Thymus (tissue), 14 donors: ENCODE measurements at places on chromosomes 7 and 10. TPM values are rescaled to one million over a fixed set of nuclear protein-coding genes. Genes with fewer than 3 reads are reported as not detected.

Gene UCN3
- 0.19 TPM for total RNA-seq

Gene LIPN
- total RNA-seq, result 0.09 TPM

DNA sequence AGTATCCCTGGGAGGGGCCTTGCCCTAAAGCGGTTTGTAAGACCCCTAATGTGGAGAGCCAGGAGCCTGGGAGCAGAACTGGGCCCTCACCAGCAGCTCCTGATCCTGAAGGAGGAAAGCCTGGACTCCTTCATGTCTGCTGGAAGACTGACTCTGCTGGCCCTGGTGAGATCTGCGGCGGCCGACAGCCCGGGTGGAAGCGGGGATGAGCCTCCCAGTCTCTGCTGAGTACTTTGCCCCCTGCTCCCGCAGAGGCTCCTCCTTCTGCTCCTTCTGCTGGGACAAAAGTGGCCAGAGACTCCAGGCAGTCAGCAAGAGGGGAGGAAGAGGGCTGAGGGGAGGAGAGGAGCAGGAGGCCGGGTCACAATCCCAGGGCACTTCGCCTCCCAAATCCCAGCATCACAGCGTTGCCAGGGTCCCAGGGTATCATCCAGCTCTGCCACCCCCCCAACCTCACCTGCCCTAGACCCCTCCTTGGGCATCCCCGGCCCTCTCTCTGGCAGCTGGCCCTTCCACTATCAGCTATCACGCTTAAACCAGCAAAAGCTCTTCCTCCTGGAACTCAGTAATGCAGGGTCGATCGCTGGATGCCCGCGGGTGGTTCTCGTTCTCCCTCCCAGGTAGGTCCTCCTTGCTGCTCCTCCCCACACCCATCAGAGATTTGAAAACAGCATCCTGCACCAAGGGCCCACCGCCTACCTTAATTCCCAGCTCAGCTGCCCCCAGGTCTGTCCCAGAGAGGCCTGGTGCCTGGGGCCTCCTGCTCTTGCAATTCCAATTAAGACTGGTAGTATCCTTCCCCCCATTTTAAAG, 7.9 kb downstream of the TBATA start:
- no peak overlapping the region for H3K27ac ChIP-seq
- H3K4me1 ChIP-seq, result peaks cover 5% of the 10 kb centered on the region
- H3K27me3 ChIP-seq, result no peaks in the 10 kb centered on the region
- H3K4me3 ChIP-seq, result no peak overlapping the region
- DNase-seq, result no peak
- no peaks in the 10 kb centered on the region for H3K36me3 ChIP-seq

GRCh38 chr7:94632338-94633013, 23.5 kb downstream of the SGCE start:
- H3K36me3 ChIP-seq, result no peaks in the 10 kb centered on the region
- no peak overlapping the region for H3K27ac ChIP-seq
- no peaks in the 10 kb centered on the region for H3K27me3 ChIP-seq
- DNase-seq, result no peak
- no peaks in the 10 kb centered on the region for H3K4me1 ChIP-seq

- DNase-seq, result no peak
- H3K4me3 ChIP-seq, result no peak overlapping the region
- no peaks in the 10 kb centered on the region for H3K36me3 ChIP-seq
- H3K27me3 ChIP-seq, result no peaks in the 10 kb centered on the region
- H3K27ac ChIP-seq, result no peak overlapping the region
Measured at GRCh38 chr7:108132551-108133265, 2.5 kb upstream of the LAMB4 start.

- DNase-seq, result no peak
- H3K27ac ChIP-seq, result no peak overlapping the region
- no peaks in the 10 kb centered on the region for H3K27me3 ChIP-seq
- no peaks in the 10 kb centered on the region for H3K4me1 ChIP-seq
- no peaks in the 10 kb centered on the region for H3K36me3 ChIP-seq
Measured at GRCh38 chr7:42395607-42396006, 158.6 kb upstream of the GLI3 start.

Gene HKDC1
- 15.3 TPM for total RNA-seq

DNA sequence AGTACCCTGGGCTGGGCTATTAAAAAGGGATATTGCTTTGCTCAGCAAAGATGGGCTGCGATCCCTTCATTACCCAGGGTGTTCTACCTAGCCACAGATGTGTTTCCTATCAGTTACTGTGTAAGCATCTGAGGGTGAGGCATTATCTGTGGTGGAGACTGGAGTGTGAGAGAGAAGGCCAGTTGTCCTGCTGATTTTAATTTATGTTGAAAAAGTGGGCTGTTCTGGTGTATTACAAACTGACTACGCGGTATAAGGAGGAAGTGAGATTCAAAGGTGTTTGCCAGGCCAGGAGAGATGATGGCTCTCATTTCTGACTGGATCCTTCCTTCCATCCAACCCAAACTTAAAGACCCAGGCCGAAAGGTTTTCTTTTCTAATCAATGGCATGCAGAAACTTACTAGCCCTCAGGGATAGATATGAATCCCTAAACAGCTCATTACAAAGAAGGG, 7.6 kb downstream of the TCF7L2 start:
- no peak for DNase-seq
- no peak overlapping the region for H3K4me3 ChIP-seq
- no peaks in the 10 kb centered on the region for H3K36me3 ChIP-seq
- no peak overlapping the region for H3K27ac ChIP-seq

Gene CYP3A4
- total RNA-seq, result 11.0 TPM

GRCh38 chr7:152866125-152866524, 106.6 kb downstream of the ACTR3B start:
- H3K36me3 ChIP-seq, result no peaks in the 10 kb centered on the region
- no peaks in the 10 kb centered on the region for H3K4me1 ChIP-seq
- DNase-seq, result no peak
- no peak overlapping the region for H3K27ac ChIP-seq

DNA sequence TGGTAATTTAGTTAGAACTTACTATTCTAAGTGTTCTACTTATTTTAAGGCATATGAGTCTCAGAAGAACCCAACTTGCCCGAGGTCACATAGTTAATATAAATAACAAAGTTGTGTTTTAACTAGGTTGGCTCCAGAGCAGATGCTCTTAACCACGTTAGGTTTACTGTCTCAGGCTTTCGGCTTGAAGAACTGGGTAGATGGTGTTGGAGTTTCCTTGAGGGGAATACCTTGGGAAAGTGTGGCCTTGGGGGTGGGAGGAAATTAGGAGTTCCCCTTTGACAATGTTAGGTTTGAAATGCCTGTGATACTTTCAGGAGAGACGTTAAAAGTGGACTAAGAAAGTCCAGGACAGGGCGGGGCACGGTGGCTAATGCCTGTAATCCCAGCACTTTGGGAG, 9.6 kb downstream of the ZNF398 start:
- H3K36me3 ChIP-seq, result peaks cover 38% of the 10 kb centered on the region
- DNase-seq, result no peak
- no peaks in the 10 kb centered on the region for H3K27me3 ChIP-seq
- H3K27ac ChIP-seq, result no peak overlapping the region
- no peak overlapping the region for H3K4me3 ChIP-seq

DNA sequence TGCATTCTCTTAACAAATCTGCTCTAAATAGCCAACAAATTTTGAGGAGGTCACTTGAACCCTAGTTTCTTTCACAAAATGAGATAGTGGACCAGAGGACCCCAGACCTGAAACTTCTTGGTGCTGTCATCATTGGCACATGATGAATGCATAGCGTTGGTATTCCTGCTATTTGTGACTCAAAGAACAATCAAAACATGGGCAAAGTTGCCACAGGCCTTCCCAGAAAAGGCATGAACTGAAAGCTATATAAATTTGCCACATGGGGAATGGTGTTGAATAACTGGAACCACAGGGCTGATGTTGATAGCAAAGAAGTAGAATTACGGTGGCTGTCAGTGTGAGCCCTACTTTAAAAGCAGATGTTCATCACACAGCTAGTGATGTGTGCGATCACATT, 219.9 kb upstream of the KMT2E start:
- no peaks in the 10 kb centered on the region for H3K27me3 ChIP-seq
- no peak overlapping the region for H3K4me3 ChIP-seq
- no peak for DNase-seq
- H3K4me1 ChIP-seq, result no peaks in the 10 kb centered on the region
- no peaks in the 10 kb centered on the region for H3K36me3 ChIP-seq
- no peak overlapping the region for H3K27ac ChIP-seq

- no peaks in the 10 kb centered on the region for H3K36me3 ChIP-seq
- H3K27me3 ChIP-seq, result no peaks in the 10 kb centered on the region
- no peaks in the 10 kb centered on the region for H3K4me1 ChIP-seq
- H3K4me3 ChIP-seq, result no peak overlapping the region
- DNase-seq, result no peak
Measured at GRCh38 chr7:46220066-46220630, 299.1 kb upstream of the IGFBP3 start.

- H3K4me1 ChIP-seq, result no peaks in the 10 kb centered on the region
- no peaks in the 10 kb centered on the region for H3K27me3 ChIP-seq
- no peaks in the 10 kb centered on the region for H3K36me3 ChIP-seq
- H3K27ac ChIP-seq, result no peak overlapping the region
- no peak for DNase-seq
- no peak overlapping the region for H3K4me3 ChIP-seq
Measured at GRCh38 chr7:110372685-110373084, 718.2 kb upstream of the LRRN3 start.

Gene WDFY4
- 25.1 TPM for total RNA-seq

- H3K27me3 ChIP-seq, result no peaks in the 10 kb centered on the region
- no peak overlapping the region for H3K27ac ChIP-seq
- DNase-seq, result no peak
- no peaks in the 10 kb centered on the region for H3K4me1 ChIP-seq
Measured at GRCh38 chr10:88097536-88097935, 234.1 kb downstream of the PTEN start.

DNA sequence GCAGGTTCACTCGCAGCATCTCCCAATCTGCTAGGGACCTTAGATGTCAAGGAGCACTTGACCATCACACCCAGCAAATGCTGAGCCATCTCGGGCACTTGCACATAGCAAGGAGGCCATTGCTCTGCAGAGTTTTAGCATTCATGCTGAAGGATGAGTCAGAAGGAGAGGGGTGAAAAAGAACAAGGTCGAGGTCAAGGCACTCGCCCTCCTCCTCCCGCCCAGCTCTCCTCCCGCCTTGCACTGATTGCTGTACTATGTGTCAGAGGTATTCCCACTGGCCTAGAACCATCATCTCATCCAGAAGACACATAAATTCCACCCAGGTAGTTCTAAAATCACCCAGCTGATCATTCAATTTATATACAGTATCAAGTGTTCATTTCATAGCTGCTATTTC, 255.1 kb upstream of the SP4 start:
- no peaks in the 10 kb centered on the region for H3K27me3 ChIP-seq
- DNase-seq, result no peak

DNA sequence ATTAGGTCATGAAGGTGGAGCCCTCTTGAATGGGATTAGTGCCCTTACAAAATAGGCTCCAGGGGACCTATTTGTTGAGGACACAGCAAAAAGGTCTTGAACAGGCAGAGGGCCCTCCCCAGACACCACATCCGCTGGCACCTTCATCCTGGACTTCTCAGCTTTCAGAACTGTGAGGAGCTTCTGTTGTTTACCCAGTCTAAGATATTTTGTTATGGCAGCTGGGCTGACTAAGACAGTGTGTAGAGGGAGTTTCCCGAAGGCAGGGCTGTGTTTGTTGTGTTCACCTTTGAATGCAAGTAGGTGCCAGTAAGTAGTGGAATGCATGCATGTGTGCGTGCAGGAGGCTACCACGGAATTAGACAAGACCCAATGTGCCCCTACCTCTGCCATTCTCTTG, 106.7 kb downstream of the PTPRE start:
- H3K27ac ChIP-seq, result no peak overlapping the region
- no peak for DNase-seq
- no peaks in the 10 kb centered on the region for H3K36me3 ChIP-seq
- H3K4me3 ChIP-seq, result no peak overlapping the region

Gene ASB10
- not detected for total RNA-seq

Gene GLI3
- 3.2 TPM for total RNA-seq

Gene ZNF425
- 2.2 TPM for total RNA-seq

GRCh38 chr7:51077987-51078370, 238.6 kb downstream of the COBL start:
- no peak overlapping the region for H3K4me3 ChIP-seq
- no peak overlapping the region for H3K27ac ChIP-seq
- DNase-seq, result no peak

DNA sequence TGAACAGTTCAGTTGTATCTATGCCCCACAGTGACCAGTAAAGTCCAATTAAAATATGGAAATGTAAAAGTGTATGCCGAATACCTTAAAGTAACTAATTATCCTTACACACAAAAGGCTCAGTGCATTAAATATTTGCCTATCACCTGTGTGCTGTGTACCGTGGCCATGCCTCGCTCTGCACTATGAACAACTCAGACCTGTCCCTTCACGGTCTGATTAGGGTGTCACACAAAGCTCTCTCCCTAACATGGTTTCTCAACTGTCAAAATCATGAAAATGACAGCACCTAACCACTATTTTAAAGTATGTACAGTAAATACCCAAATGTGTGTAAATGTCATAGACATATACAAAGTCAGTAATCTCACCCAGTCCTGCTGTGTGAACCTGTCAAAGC, 43.1 kb downstream of the STK17A start:
- H3K27me3 ChIP-seq, result no peaks in the 10 kb centered on the region
- no peak for DNase-seq
- H3K36me3 ChIP-seq, result peaks cover 3% of the 10 kb centered on the region
- H3K4me3 ChIP-seq, result no peak overlapping the region

DNA sequence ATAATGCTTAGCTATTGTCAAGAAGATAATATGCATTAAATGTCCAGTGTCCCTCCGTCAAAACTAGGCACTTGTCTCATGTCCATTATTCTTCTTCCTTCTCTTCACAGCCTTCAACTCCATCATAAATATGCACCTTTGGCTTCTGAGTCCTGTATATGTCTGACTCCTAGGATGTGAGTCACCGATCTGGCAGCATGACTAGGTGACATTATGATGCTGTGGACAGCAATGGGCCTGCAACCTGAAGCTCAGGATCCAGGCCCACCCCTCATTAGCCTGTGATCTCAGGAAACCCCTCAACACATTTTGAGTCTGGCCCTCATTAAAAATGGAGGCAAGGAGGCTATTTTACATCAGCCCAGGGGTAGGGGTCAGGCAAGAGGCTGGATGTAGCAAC, 362.5 kb upstream of the ZMIZ1 start:
- H3K27ac ChIP-seq, result no peak overlapping the region
- no peaks in the 10 kb centered on the region for H3K4me1 ChIP-seq
- DNase-seq, result no peak
- H3K36me3 ChIP-seq, result no peaks in the 10 kb centered on the region
- H3K27me3 ChIP-seq, result no peaks in the 10 kb centered on the region

Gene SORBS1
- 1.9 TPM for total RNA-seq

GRCh38 chr10:34815185-34816084, at the start of gene PARD3:
PARD3 (minus strand) TSS chr10:34815296; CDS start chr10:34814995, 301 bp downstream.
- peak within 1 kb of the TSS; percentile 68 for H3K27ac ChIP-seq
- no peak for DNase-seq
- H3K27me3 ChIP-seq, result peaks cover 41% of the 10 kb centered on the region
- peak within 1 kb of the TSS; percentile 73 for H3K4me3 ChIP-seq
- no peaks in the 10 kb centered on the region for H3K36me3 ChIP-seq
- H3K4me1 ChIP-seq, result peaks cover 25% of the 10 kb centered on the region
